Activated CD4-positive, alpha-beta T cell treated with anti-CD3 and anti-CD28 coated beads, Interleukin-2, amount 50 U/mL, for 24 hours (primary cell): ENCODE measurements at places on chromosomes 11 and 22.

- no peak for DNase-seq
Observed at GRCh38 chr11:64359712-64360445, 917 bp downstream of the RPS6KA4 start.

GRCh38 chr22:40345815-40346184, 500 bp upstream of the ADSL start:
- DNase-seq, result peak; percentile 52

DNA sequence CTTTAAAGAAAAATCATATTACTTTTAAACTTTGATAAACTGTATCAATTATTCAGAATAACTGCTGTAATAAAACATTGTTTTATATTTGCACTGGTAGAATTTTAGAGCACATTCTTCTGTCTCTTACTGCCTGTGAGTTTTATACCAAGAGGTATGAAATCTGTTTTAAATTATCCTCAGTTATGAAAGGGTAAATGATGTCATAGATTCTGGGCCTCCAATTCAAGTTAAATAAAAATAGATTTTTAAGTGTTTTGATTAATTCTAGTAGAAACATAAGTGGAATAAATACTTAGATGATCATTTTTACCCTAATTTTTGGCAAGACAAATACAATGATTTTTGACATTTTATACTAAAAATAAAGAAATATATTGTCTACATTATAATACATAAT, 93.0 kb downstream of the GUCY1A2 start:
- no peak for DNase-seq

- DNase-seq, result no peak
Observed at GRCh38 chr11:71936825-71937224, 8.0 kb downstream of the RNF121 start.

DNA sequence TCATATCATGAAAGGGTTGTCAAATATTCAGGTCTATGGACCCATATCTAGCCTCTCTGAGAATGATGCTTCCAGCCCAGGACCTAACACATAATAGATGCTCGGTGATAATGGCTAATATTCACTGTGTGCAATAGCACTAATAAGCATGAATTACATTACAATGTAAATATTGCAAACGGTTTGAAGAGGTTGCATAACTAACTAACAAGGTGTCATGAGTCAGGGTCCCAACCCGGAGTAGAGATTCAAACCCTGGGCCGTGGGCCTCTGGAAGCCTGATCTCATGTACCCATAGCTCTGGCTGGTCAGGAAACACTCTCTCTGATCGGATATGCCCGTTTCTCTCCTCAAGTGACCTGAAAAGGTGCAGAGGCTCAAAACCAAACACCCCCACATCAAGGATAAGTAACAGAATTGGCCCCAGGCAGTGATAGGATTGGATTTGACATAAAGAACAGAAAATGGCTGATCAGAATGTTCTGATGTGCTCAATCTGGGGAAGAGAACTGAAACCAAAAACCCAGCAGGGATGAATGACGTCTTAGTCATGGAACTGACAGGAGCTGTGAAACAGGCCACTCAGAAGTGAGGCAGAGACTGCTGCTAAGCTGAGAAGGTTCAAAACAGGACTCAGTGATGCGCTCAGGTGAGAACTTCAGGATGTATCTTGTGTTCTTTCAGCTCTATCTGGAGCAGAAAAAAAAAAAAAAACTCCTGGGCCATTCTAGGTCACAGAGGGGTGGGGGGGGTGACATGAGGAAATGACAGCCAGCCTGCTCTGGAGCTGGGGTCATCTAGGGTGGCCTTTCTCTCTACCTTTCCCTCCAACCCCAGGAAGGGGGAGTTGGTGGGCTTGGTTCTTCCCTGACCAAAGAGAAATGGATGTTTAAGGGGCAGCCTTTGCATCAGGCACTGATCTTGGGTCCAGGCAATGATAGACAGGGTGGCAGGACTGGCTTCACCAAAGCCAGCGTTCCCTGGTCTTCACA, 6.6 kb upstream of the KCTD17 start:
- DNase-seq, result no peak

DNA sequence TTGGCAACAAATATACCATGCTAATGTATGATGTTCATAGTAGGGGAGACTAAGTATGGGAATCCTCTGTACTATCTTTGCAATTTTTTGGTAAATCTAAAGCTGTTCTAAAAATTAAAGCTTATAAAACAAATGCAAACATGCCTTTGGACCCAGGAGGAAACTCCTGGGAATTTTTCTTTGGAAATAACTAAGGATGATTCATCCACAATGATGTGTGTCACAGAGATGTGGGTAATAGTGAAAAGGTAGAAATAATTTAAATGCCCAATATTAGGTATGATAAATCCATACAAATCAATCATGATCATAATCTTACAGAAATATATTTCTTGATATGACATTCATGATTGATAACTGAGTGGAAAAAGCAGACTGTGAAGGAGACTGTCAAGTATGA, 135.8 kb downstream of the TRIM44 start:
- no peak for DNase-seq

DNA sequence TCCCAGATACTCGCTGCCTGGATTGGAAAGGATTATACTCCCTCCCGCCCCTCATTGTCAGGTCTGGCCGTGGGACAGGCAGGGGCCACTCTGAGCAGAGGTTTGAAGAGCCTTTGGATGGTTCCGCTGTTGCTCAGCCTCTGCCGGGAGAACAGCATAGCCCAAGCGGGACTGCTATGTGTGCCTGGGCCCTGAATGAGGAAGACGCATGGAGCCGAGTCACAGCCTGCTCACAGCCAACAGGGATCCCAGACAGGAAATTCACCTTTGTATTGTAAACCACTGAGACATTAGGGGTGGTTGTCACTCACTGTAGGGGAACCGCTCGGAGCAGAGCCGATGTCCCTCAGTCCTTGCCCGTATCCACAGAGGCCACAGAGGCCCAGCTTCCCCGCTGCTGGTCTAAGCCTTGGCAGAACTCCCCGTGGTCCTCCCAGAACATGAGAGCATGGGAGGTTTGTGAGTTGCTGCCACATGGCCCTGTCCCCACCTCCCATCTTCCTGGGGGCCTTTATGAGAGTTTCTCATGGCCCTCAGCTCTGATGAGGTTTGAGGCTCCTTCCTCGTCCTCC, 10.7 kb upstream of the FAM118A start:
- DNase-seq, result no peak

- no peak for DNase-seq
Observed at GRCh38 chr22:49154433-49154832, 673.2 kb downstream of the BRD1 start.

DNA sequence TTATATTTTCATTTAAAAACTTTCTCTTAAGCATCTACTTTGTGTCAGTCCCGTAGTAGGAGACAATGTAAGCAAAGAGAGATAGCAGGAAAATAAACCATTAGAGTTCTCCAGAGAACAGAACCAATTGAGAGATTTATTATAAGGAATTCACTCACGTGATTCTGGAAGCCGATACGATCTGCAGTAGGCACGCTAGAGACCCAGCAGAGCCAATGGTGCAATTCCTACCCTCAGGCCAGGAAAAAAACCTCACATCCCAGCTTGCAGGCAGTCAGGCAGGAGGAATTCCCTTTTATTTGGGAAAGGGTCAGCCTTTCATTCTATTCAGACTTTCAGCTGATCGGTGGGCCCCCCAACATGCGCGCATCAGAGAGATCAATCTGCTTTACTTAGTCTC, 7.3 kb upstream of the PLEKHA7 start:
- DNase-seq, result no peak

DNA sequence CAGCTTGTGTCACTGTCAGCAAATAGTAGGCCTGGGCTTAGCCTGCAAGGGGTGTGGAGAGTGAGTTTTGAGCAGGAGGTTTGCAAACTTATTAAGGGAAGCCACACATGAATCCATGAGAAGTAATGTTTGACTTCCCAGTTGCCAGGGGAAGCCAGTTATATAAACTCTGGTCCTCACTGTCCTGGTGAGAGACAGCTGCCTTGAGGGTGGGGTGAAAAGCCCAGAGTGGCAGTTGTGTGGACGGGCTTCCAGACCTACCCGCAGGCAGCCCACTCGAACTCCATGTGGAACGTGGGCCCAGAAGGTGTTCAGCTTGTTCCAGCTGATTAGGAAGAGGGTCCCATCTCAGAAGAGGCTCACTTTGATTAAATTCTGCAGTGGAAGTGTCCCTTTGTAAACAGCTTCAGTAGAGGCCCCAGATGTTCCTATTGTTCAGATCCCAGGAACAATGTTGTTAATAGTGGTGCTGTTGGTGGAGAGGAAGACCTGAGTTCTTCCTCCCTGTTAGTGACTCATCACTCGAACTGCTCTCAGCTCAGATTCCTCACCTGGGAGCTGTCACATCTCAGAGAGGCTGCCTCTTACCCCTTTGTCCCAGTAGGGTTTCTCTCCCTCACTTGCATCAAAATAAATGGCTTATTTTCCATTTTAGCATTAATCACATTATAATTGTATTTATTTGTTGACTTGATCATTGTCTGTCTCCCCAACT, 63.4 kb downstream of the GRAMD1B start:
- DNase-seq, result no peak

DNA sequence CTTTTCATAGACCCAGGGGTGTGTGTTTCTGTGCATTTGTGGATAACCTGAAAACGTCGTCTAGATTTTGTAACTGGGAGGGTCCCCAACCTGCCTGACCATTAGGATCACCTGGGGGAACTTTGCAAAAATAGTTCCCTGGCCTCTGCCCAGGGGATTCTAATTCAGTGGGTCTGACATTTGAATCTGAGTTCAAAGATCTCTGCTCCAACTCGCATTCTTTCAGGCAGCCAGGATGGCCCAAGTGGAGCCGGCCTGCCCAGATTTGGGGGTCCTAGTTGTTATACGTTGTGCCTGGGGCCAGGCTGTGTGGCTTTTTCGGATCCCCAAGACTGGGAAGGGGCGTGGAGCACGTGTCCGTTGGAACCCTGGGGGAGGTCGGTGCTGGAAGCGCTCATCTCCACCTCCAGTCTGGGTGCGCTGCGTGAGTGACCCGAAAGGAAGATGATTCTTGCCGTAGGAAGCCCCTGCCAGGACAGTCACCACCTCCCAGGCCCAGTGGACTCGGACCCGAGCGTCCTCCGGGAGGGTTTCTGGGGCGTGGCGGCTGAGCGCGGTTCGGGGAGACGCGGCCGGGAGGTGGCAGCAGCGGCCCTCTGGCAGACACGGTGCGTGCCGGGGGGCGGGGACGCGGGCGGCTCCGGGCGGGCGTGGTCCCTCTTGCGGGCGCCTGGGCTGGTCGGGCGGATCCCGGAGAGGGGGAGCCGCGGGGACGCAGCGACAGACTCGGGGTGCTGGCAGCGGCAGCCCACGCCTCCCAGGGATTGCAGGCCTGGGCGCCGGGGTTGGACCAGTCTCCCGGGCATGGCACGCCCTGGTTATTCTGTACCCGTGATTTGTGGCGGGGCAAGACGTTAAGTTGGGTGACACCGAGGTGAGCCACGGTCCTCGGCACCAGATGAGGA, 29.2 kb upstream of the PLET1 start:
- peak; percentile 75 for DNase-seq

GRCh38 chr11:15910761-15911160, 445.6 kb downstream of the SOX6 start:
- DNase-seq, result no peak

DNA sequence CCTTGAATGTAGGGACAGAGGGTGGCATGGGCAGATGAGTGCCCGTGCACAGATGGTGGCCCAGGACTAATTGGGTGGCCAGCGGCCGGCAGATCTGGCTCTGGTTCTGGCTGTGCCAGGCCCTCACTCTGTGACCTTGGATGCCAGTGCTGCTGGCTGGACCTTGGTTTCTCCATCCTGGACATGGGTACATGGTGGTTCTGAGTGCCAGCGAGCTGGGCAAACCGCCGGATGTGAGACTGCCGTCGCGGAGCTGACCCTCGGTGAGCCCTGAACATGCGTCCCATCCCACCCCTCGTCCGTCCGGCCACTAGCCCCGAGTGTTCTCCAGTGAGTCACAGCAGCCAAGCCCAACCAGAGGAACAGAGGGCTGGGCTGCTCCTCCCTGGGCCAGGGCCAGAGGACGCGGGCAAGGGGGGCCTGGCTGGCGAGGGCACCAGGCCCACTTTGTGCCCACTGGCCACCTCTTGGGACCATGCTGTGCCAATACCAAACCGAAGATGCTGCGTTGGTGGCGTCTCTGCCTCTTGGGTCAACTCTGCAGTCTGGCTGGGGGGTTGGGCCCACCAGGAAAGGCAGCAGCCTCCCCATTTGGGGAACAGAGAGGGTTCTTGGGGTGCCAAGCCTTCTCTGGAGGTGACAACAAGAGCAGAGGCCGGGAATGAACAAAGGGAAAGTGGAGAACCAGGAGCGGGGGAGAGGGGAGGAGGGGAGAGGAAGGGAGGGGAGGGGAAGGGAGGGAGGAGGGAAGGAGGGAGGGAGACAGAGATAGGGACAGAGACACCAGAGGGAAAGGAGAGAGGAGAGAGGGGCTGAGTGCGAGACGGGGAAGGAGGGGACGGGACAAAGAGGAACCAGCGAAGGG, 10.7 kb downstream of the LSP1 start:
- no peak for DNase-seq

DNA sequence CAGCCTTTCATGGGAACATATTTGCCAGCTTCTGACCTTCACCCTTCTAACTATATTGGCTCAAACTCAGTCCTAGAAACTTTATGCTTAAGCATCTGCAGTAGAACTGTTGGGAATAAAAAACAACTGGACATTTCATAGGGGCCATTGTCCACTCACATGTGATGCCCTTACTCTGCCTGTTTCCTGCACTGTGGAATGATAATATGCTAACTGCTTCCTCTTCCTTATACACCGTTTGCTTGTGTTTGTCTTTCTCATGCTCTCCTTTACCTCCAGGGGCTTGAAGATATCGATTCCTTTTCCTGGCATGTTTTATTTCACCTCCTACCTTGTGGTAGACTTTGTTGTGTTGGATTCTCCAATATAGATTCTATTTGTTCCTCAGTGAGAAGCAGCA, 333.0 kb upstream of the DDI1 start:
- no peak for DNase-seq

GRCh38 chr22:19959043-19959586, 17.5 kb upstream of the TXNRD2 start:
- no peak for DNase-seq

- no peak for DNase-seq
Observed at GRCh38 chr11:4066910-4067309, 27.7 kb upstream of the RRM1 start.

GRCh38 chr11:122405547-122406341, 249.8 kb upstream of the UBASH3B start:
- no peak for DNase-seq

DNA sequence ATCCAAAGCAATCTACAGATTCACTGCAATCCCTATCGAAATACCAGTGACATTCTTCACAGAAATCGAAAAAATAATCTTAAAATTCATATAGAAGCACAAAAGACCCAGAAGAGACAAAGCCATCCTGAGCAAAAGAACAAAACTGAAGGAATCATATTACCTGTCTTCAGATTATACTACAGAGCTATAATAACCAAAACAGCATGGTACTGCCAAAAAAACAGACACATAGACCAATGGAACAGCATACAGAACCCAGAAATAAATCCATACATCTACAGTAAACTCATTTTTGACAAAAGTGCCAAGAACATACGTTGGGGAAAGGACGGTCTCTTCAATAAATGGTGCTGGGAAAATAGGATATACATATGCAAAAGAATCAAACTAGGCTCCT, 18.9 kb downstream of the RRP8 start:
- no peak for DNase-seq

GRCh38 chr11:124672536-124673215, 863 bp downstream of the SIAE start:
- DNase-seq, result no peak

GRCh38 chr11:112931703-112932102, 29.5 kb upstream of the NCAM1 start:
- no peak for DNase-seq
